RWPE1 (cell line): ENCODE measurements at places on chromosomes 5 and 9.

DNA sequence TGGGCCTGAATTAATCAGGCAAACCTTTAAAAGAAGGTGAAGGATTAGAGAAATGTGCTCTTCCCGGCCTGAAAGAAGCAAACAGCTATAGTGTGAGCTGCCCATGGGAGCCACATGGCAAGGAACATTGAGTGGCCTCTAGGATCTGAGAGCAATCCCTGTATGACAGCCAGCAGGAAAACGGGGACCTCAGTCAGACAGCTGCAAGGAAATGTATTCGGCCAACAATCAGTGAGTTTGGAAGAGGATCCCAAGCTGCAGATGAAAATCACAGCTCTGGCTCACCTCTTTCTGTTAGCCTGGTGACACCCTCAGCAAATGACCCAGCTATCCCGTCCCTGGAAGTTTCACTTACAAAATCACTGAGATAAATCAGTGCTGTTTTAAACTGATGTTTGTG, 309.2 kb downstream of the SH3GL2 start:
- DNase-seq = no peak

- DNase-seq = peak; percentile 64
Observed at GRCh38 chr5:60487885-60488442, 212.0 kb downstream of the DEPDC1B start.

GRCh38 chr9:126132746-126133145, 193.9 kb upstream of the MVB12B start:
- DNase-seq = no peak

DNA sequence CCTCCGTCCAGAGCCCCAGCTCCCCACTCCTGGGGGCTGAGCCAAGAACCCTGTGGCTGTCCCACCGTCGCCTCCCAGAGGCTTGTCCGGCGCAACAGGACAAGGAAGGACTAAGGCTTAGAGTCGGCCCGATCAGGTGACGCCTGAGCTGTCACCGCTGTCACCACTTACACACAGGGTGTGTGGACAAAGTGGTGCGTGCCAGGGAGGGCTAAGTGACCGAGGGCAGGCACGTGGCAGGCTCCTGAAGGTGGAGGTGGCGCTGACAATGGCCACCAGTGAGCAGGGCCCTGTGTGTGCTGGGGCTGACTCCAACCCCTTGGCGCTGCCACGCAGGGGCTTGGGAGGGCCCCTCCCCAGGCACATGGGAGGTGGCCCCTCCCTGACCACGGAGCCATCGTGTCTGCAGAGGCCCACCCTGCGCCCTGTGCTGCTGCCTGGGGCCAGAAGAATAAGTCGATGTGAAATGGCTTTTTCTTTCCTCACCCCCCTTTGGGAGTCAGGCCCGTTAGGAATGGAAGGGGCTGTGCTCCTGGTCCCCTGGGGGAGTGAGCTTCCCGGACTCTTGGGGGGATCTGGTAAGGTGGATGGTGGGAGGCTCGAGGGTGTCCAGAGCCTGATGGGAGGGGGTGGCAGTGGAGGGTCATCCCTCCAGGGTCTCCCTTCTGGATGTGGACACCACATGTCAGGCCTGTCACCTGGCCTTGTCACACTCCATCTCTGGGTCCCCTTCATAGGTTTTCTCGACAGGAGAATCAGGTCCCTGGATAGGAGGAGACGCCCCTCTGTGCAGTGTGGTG, 2.6 kb upstream of the GPSM1 start:
- DNase-seq = no peak

DNA sequence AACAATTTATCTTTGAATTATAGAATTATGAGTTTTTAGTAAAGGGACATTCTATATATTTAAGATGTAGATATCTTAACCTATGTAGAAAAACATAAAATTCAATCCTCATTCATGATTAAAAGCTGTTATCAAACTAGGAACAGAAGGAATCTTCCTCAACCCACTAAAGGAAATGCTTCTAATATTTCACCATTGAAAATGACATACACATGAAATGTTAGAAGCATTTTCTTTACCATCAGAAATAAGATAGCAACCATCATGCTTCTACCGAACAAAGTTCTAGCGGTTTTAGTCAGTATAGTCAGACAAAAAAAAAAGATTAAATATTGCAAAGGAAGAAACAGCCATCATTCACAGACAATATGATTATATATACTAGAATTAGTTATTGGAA, 32.2 kb downstream of the SHOC1 start:
- no peak for DNase-seq

GRCh38 chr5:66945389-66946349, 250.9 kb downstream of the CD180 start:
- DNase-seq = no peak

DNA sequence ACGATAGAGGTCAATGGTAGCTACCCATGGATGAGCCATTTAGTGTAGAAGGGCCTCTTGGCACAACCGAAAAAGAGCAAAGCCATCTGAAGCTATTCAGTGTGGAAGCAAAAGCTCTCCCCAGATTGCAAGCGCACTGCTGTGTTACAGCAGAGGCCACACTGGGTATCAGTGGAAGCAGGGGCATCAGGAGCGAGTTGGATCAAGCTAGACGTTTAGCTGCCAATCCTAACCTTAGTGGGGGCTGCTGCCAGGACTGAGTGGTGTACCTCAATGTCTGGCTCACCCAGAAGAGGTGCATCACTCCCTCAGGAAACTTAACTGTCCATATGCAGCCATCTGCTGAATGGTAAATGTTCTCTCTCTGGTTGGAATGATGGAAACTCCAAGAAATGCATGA, 44.5 kb downstream of the RAPGEF1 start:
- no peak for DNase-seq

DNA sequence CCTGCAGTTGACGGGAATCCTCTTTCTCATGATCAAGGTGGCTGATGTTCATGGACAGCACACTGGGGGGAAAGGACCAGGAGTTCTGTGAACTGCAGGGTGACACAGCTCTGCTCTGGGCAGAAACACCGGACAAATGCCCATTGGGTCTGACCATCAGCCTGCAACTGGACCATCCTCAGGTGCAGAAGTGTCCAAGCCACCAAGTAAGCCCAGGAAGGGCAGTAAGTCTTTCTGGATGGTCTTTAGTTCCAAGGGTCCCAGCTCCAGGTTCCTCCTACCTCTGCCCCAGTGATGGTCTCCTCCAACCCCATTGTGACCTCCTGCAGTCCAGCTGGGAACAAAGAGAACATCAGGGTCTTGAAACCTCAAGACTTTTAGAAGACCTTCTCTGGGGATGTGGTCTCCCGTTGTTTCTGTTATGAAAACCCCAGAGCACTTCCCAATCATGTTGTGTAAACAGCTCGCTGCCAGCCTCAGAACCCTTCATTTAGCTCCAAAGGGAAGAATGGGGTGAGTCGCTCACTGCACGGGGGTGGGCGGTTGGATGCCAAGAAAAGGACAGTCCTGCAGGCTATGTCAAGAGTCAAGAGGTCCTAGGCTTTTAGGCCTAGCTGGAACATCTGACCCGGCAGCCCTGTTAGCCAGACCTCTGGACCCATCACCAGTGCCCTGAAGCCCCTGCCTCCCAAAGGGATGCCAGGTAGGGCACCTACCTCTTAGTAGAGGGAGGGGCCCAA, 41.8 kb upstream of the TCF7 start:
- no peak for DNase-seq

GRCh38 chr5:154168395-154168794, 22.1 kb upstream of the GALNT10 start:
- no peak for DNase-seq

- DNase-seq = no peak
Observed at GRCh38 chr5:37806016-37806415, 33.8 kb downstream of the GDNF start.

- no peak for DNase-seq
Observed at GRCh38 chr5:168481330-168481788, 4.9 kb upstream of the RARS1 start.

- DNase-seq = no peak
Observed at GRCh38 chr9:136541179-136541578, 4.7 kb downstream of the NOTCH1 start.

DNA sequence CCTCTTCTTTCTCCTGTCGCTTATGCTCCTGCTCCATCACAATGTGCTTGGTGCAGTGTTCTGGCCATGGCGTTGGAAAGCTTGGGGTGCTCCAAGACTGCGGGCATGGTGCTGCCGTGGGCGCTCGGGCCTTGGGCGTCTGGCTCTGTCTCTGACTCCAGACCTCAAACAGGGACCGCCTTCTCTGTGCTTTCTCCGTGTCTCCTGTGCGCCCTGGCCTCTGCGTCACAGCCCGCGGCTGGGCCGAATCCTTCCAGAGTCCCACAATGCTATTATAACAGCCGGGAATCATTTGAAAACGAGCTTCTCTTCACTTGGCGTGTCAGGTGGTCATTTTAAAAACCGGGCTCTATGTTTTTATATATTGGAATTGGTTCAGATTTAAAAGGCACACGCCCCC, 32.4 kb upstream of the PUM3 start:
- no peak for DNase-seq

DNA sequence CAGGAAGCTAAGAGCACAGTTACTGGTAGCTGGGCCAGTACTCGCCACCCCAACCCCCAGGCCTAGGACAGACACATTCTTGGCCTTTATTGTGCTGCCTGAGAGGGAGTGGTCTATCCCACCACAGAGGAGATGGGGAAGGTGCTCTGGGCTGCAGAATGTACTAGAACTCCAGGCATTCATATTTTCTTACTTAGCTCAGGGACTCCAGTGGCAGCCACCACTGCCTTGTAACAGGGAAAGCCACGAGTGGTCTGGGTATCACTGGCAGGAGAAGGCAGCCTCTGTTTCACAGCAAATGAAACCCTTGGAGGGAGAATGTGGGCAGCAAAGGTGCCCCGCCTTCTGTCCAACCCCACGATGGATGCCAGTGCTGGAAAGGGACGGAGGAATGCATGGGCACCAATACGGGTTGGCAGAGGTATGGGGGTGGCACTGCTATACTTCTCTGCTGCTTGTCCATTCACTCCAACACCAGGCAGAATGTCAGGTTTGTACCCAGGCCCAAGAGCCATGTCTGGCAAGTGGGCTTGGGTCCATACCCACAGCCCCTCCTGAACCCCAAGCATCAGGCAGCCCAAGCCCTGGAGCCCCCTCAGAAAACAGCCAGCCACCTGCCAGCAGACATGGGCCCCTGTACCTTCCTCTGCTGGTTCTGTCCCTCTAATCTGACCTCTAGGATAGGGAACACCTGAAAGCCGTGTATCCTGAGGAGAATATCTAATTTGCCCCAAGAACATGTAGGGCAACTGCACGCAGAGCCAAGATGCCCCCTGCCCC, 4.6 kb downstream of the SEPTIN8 start:
- DNase-seq = no peak

DNA sequence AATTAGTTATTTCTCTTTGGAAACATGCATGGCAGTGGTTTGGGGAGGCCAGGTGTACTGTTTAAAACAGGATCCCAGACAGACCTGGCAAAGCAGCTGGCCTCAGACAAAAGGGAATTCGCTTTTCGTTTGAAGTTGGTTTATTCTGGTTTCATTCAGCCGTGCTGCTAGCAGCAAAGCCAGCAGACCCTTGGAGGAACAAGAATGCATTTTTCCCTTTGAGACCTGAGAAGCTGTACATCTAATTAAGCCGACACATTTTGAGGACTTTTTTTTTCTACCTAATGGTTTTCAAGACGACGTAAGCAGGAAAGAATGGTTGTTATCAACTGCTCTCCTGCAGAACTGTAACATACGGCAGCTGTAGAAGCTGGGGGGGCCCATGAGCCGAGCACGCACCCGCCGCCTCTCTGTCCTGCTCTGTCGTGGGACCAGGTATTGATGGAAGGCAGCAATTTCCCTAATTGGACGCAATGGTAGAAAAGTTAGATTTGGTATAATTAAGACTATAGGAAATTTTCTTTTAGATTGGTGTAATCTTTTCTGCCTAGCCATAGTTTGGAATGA, 13.6 kb downstream of the PLEKHG4B start:
- DNase-seq = no peak

- DNase-seq = no peak
Observed at GRCh38 chr9:125644819-125645507, 62.0 kb downstream of the MAPKAP1 start.

- no peak for DNase-seq
Observed at GRCh38 chr5:32342656-32343055, 29.9 kb upstream of the MTMR12 start.

- no peak for DNase-seq
Observed at GRCh38 chr9:8754751-8755150, 955.2 kb upstream of the DMAC1 start.

DNA sequence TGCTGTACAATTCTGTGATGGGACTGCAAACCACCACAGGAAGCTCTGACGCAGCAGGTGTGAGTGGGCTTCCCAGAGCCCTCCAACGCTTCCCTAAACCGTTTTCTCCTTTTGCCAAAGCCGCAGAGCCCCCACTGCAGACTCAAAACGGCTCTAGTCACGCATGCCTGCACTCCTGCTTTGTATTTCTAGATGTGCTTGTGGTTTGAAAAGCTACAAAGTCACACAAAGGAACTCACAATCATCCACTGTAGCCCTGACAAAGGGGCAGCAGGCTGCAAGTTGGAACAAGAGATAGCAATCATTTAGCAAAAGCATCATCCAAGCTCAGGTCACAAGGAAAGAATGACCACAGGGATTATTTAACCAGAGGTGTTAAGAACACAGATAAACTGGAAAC, 79.3 kb downstream of the PTPN3 start:
- no peak for DNase-seq

- DNase-seq = no peak
Observed at GRCh38 chr9:114619191-114619761, 8.2 kb downstream of the TMEM268 start.

DNA sequence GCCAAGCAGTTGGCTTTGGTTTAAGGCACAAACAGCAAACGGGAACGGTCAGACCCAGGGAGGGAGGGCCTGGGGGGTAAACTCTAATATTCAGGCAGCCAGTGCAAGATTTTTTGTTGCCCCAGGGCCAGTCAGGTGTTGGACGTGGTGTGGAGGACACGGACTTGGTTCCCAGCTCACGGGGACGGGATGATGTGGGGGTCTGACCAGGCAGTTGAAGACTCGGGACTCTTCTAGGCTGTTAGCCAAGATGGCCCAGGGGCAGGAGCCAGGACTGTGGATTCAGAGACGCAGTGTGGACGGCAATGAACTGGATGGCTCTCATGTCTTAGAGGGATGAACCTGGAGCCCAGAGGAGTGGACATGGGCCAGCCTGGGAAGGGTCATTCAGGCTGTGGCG, 169.2 kb downstream of the C9orf50 start:
- DNase-seq = no peak

GRCh38 chr5:2738700-2739359, 12.6 kb downstream of the IRX2 start:
- DNase-seq = no peak

- no peak for DNase-seq
Observed at GRCh38 chr5:14710313-14710994, 45.9 kb downstream of the OTULIN start.

GRCh38 chr9:98627296-98627695, 81.4 kb downstream of the GABBR2 start:
- no peak for DNase-seq

GRCh38 chr5:6780802-6781391, 67.7 kb downstream of the TENT4A start:
- DNase-seq = no peak

DNA sequence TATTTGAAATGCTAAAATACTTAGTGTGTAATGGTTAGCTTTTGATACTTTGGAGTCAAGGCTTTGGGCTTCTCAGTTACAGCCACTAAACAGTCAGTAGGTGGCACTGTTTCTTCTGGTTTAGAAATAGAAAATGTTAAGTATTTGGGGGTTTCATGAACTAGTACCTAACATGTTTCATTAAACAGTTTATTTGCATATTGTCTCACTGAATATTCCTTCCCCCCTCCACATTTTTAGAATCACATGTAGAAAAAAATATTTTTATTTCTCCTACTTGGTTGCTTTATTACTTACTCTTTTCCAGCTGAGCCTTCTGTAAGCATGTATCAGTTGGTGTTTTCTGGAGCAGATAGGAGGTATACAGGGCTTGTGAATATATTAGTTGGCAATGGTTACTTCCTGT, 48.0 kb downstream of the IPO11 start:
- DNase-seq = peak; percentile 23
